ENCODE measurements at places on chromosomes 1 and 21.

DNA sequence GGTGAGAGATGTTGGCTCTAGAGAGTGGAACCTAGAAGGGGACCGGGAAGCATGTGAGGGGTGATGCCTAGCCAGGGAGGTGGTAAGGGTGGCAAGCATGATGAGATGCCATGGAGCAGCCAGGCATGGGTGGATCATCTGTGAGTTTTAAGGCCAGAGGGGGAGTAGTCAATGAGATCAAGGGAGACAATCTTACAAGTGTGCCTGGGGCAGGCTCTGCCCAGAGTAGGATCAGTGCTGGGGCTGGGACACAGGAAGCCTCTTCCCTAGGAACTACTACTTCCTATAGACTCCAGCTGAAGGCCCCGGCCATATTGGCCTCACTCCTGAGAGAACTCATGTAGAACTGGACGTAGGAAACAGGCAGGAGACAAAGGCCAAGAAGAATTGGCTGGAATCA, 192.4 kb upstream of the CSF3R start:
- no peak for DNase-seq

DNA sequence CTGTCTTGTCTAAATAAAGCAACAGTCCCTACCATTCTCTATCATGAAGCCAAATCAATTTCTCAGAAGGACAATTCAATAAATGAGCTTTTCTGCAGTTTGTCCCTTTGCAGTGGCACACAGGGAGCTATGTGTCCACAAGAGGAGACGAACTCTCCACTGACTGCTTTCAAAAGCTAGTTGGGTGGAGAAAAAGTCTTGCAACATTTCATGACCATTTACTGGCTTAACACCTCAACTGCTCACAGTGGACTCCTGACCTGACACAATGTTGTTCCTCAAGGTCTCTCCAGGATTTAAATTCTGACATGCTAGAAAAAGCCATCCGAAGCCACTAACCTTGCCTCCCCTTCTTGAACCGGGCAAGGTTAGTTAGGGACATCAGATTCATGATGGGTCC, 111.7 kb downstream of the TIAM1 start:
- no peak for DNase-seq

GRCh38 chr21:45153358-45154318, 79.3 kb downstream of the ADARB1 start:
- no peak for DNase-seq

GRCh38 chr1:186974774-186975181, 146.0 kb downstream of the PLA2G4A start:
- no peak for DNase-seq

DNA sequence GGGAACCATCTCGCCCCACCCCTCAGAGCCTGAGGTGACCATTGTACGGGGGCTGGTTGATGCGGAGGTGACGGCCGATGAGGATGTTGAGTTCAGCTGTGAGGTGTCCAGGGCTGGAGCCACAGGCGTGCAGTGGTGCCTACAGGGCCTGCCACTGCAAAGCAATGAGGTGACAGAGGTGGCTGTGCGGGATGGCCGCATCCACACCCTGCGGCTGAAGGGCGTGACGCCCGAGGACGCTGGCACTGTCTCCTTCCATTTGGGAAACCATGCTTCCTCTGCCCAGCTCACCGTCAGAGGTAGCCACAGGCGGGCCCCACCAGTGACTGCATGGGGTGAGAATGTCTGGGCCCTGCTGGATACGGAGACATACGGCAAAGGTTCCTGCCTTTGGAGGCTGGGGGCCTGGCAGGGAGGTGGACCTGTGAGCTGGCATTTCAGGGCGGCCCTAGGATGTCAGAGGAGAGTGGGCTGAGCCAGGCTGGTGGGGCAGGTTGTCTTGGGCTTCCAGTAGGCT, 98.5 kb downstream of the TRIM11 start:
- no peak for DNase-seq

DNA sequence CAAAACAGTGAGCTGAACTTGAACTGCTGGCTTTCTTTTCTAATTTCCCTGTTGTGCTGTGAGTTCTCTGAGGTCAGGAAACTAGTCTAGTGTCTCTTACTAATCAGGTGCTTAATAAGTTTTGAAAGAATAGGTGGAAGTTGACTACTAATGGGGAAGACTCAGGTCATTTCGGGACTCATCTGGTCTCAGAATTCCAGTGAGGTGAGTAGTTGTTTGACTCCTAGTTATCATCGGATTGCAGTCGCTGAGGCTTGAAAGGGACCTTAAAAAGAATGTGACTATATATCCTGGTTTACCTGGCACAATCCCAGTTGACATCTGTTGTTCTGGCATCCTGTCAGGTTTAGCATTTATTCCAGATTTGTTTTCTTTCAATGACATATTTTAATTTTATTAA, 81.4 kb upstream of the SPAG17 start:
- no peak for DNase-seq

GRCh38 chr1:222015686-222016085, 273.8 kb upstream of the DUSP10 start:
- no peak for DNase-seq

- no peak for DNase-seq
These were observed 204.7 kb upstream of the ZRANB2 start for GRCh38 chr1:71285529-71285928.

DNA sequence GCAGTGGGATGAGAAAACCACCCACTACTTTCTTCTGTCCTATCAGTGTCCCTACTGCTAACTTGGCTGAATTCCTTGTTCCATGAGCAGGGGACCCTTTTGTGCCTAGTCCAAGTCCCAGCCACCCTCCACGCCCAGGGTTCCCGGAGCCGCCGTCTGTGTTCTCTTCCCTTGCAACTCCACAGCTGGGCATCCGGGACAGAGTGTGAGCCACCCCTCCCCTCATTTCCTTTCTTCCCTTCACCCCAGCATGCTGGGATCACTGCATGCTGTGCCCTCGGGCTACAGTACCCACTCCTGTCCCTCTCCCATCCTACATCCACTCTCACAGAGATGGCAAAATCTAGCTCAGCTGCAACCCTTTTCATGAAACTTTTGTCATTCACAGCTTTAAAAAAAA, 44.5 kb downstream of the PGBD5 start:
- no peak for DNase-seq

Measured in GM19239 (cell line).